Renal cortex interstitium (tissue), 15 donors: ENCODE measurements at places on chromosomes 5 and 9. TPM values are rescaled to one million over a fixed set of nuclear protein-coding genes. Genes with fewer than 3 reads are reported as not detected.

TYRP1 gene
- polyA plus RNA-seq, result 2.5 TPM

TAF11L5 gene
- polyA plus RNA-seq, result not detected

GLDC gene
- polyA plus RNA-seq, result 19.0 TPM

ADAMTSL2 gene
- 2.5 TPM for polyA plus RNA-seq

SPINK7 gene
- 0.19 TPM for polyA plus RNA-seq

B4GALT1 gene
- 154 TPM for polyA plus RNA-seq

SEMA6A gene
- 66.4 TPM for polyA plus RNA-seq

CDC14B gene
- polyA plus RNA-seq, result 23.7 TPM

LHX3 gene
- not detected for polyA plus RNA-seq
